Right lung (tissue), 10 donors: ENCODE measurements at places on chromosomes 12 and 14. TPM values are rescaled to one million over a fixed set of nuclear protein-coding genes. Genes with fewer than 3 reads are reported as not detected.

The FOXG1 gene
- not detected for polyA plus RNA-seq

The TM7SF3 gene
- polyA plus RNA-seq: 44.3 TPM

The SLC10A1 gene
- 0.13 TPM for polyA plus RNA-seq

The CACNA2D4 gene
- polyA plus RNA-seq: 2.4 TPM

The INHBE gene
- polyA plus RNA-seq: 0.90 TPM

The ACRBP gene
- polyA plus RNA-seq: 6.4 TPM

The CIROP gene
- polyA plus RNA-seq: 0.06 TPM

The GPR135 gene
- 5.7 TPM for polyA plus RNA-seq

The C1QL4 gene
- polyA plus RNA-seq: not detected

The HOXC10 gene
- 1.2 TPM for polyA plus RNA-seq

DNA sequence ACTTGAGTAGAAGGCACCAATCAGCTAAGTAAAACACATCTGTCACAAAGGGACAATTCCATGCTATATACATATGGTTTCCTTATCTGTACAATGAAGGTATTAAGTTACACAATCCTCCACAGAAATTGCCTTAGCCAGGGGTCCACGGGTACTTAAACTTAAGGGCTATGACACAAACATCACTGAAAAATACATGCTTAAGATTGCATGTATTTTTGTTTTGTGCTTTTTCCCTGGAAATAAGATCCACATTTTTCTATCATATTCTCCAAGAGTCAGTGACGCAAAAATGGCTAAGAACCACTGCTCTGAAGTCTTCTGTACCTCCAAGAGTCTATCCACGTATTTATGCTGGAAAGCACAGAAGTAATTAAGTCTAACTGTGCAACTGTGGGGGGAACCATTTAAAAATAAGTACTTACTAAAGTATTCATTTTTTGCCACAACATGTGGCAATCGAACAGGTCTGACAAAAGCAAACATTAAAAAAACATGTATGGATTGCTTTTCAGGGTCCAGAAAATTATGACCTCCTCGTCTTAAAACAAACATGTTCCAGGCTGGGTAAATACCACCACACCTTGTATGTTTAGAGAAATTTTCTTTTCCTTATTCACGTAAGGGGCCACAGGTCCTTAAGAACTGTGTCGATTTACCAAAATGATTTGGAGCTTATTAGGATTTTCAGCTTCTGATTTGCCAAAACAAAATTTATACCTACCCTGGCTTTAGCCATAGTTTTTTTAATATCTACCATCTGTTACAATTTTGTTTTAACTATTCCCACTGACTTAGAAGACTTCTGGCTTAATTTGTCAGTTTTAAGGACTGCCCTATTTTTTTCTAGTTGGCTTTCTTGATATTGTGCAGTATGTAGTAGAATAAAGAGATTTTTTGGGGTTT lies 2.8 kb downstream of the SLC38A2 start:
- no peak for DNase-seq

DNA sequence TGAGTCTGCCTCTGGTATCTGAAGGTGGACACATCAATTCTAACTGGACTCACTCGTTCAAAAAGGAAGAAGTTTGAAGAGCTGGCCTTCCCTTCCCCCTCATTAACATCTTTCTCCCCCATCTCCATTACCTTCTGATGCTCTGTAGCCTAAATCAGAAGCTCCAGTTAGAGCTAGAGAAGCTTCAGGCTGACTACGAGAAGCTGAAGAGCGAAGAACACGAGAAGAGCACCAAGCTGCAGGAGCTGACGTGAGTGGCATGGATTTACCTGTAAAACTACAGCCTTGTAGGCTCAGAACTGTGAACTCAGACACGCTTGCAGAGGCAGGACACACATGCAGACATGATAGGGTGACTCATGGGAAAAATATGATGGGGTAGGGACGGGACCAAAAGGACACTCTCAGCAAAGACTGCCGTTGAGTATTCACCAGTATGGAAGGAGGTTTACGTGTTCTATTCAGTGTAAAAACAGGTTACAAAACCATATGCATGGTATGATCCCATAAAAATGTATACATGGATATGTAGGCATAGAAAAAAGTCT lies 14.3 kb upstream of the PIP4K2C start:
- DNase-seq: no peak

- DNase-seq: peak; percentile 32
These were observed 14.5 kb downstream of the DYRK2 start for GRCh38 chr12:67662910-67663538.

- DNase-seq: no peak
These were observed 23.9 kb downstream of the NID2 start for GRCh38 chr14:52044791-52045522.

DNA sequence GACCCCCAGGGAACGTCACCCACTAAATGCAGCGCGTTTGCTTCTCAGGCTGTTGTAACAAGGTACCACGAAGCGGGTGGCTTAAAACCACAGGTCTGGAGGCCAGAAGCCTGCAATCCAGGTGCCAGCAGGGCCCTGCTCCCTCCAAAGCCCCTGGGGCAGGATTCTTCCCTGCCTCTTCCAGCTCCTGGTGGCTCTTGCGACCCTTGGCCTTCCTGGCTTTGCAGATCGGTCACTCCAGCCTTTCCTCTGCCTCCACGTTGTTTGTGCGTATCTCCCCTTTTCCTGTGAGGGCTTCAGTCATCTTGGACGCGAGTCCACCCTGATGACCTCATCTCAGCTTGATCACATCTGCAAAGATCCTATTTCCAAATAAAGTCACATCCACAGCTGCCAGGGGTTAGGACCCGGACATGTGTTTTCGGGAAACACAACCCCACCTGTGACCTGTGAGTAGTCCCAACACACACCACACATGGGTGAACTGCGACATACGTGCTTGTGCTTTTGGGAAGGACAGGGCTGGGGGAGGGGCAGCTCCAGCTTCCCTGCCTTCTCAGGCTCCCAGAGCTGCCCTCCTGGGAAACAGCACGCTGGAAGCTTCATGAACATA lies 114.5 kb upstream of the NCOR2 start:
- no peak for DNase-seq
